Epithelial cell of esophagus (primary cell): ENCODE measurements at places on chromosomes 12 and 14.

DNA sequence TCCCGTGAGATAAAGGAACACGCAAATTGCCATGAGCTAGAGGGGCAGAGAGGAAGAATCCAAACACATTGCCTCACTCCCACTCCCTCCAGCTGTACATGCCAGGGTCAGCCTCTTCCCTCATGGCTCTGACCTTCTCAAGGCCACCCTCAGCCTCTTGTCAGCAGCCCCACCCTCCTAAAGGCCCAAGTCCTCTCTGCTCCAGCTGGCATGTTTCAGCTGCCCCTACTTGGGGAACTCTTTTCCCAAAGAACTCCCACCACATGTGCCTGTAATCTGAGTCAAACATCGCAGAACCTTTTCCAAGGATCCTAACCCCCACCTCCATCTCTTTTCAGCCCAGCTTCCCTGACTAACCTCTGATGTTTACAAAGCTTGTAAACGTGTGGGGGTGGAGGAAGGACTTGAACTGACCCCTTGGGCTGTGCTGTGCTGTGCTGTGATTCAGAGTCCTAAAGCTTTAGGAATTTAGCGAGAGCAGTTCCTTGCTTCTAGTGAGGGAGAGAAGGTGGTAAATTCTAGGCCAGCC, 7.3 kb upstream of the CACNB3 start:
- peak; percentile 68 for DNase-seq

DNA sequence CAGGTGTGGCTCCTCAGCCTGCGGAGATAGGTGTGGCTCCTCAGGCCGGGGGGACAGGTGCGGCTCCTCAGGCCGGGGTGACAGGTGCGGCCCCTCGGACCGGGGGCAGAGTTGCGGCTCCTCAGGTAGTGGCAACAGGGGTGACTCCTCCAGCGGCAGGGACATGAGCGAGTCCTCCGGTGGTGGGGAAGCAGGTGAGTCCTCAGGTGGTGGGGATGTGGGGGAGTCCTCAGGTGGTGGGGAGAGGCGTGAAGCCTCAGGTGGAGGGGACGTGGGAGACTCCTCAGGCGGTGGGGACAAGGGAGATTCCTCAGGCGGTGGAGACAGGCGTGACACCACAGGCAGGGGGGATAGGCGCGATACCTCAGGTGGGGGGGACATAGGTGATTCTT, 9.2 kb downstream of the KMT2D start:
- no peak for DNase-seq

DNA sequence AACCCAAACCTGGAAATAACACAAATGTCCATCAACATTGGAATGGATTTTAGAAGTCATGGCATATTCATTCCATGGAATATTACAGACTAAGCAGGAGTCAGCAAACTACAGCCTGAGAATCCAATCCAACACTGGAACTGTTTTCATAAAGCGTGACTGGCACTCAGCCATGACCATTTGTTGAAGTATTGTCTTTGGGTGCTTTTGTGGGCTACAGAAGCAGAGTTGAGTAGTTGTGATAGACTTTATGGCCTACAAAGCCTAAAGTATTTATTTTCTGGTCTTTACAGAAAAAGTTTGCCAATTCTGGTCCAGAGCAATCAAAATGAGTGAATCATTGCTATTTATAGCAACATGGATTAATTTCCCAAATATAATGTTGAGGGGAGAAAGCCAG, 34.5 kb upstream of the FRS2 start:
- no peak for DNase-seq

- DNase-seq = no peak
These were observed 49.2 kb downstream of the GALNT4 start for GRCh38 chr12:89475203-89475990.

- peak; percentile 28 for DNase-seq
These were observed 617 bp upstream of the MGP start for GRCh38 chr12:14886271-14886670.

GRCh38 chr12:127245009-127245408, 1022.0 kb upstream of the TMEM132C start:
- peak; percentile 30 for DNase-seq

GRCh38 chr14:100275214-100275613, 31.0 kb downstream of the SLC25A29 start:
- DNase-seq = no peak

GRCh38 chr12:104608998-104609397, 152.2 kb downstream of the CHST11 start:
- DNase-seq = no peak

GRCh38 chr14:77889971-77890442, 90.1 kb downstream of the ADCK1 start:
- DNase-seq = peak; percentile 89

DNA sequence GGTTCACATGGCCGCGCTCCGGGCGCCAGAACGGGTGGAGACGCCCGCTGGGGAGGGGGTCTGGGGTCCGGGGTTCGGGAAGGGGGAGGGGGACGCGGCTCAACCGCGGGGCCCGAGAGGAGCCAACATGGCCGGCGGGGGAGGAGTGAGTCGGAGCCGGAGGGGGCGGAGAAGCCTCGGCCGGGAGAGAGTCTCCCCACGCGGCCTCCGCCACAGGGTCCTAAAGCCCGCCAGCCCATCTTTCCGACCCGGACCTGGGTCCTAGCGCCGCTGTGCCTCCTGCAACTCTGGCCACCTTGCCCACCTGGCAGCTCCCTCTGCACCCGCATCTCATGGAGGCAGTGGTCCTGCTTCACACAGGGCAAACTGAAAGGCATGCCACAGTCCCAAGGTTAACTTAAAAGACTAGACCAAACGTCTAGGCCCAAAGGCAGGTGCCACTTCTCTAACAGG, at the start of gene BAZ2A:
BAZ2A (minus strand) TSS at position 147 of the 453 bp plus-strand sequence. CDS start 12,796 bp downstream, outside the sequence.
- DNase-seq = peak; percentile 85

- DNase-seq = no peak
These were observed 157.6 kb downstream of the AACS start for GRCh38 chr12:125222876-125223275.

DNA sequence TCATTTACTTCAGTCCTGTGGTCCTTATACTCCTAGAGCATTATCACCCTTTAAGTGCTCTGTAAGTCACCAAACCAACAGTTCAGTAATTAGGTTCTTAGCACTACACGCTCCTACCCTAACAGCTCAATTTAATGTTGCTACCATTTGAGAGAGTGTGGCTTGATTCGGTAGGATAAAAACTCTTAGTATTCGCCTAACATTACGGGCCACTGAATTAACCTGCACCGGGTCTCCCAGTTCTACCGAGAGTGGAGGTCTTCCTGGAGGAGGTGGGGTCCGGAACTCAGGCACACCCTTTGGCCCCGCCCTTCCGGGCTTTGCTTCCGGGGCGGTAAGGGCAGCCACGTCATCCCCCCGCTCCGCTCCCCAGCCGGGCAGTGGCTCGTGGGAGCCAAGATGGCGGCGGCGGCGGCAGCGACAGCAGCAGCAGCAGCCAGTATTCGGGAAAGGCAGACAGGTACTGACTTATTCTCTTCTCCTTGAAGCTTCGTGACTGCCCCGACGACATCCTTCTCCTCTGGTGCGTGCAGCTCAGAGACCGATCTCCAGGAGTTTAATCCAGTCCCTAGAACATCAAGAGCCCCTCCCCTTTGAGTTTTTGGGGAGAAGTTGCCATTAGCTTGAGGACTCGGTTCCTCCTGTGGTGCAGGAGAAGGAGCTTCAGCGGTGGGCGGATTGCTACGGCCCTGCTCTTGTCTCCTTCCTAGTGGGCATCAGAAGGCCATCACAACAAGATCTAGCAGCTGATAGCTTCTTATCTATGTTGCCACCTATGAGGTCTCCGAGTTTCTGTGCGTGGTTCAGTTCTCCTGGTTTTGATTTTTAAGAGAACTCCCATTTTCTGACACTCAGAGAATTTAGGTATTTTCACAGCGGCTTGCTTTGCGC, at the start of gene SCFD1:
SCFD1 (plus strand) TSS at position 380 of the 891 bp plus-strand sequence; CDS start at position 400, 20 bp downstream.
- peak; percentile 91 for DNase-seq

GRCh38 chr12:48199774-48200221, 3.3 kb downstream of the OR10AD1 start:
- no peak for DNase-seq

- no peak for DNase-seq
These were observed at the start of gene SCNN1A for GRCh38 chr12:6375269-6376078. SCNN1A (minus strand) TSS chr12:6375563; CDS start chr12:6374783, 780 bp downstream.

GRCh38 chr12:46207644-46208043, 61.2 kb downstream of the SLC38A1 start:
- DNase-seq = no peak

DNA sequence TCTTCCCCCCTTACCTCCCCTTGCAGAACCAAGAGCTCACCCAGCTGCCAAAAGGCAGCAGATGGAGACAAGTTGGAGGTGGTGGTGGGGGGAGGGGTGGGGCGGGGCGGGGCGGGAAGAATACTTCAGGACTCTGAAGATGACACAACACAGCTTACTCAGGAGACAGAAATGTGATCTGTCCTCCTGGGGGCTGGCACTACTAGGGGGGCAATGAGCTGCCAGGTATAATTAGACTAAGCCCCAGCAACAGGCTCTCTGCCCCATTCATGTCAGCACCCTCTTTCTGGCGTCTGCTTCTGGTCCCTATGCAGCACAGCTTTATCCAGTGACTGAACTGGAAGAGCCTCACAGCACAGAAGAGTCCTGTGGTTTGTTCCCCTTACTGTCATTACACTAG, 407.0 kb downstream of the MED13L start:
- peak; percentile 2 for DNase-seq

DNA sequence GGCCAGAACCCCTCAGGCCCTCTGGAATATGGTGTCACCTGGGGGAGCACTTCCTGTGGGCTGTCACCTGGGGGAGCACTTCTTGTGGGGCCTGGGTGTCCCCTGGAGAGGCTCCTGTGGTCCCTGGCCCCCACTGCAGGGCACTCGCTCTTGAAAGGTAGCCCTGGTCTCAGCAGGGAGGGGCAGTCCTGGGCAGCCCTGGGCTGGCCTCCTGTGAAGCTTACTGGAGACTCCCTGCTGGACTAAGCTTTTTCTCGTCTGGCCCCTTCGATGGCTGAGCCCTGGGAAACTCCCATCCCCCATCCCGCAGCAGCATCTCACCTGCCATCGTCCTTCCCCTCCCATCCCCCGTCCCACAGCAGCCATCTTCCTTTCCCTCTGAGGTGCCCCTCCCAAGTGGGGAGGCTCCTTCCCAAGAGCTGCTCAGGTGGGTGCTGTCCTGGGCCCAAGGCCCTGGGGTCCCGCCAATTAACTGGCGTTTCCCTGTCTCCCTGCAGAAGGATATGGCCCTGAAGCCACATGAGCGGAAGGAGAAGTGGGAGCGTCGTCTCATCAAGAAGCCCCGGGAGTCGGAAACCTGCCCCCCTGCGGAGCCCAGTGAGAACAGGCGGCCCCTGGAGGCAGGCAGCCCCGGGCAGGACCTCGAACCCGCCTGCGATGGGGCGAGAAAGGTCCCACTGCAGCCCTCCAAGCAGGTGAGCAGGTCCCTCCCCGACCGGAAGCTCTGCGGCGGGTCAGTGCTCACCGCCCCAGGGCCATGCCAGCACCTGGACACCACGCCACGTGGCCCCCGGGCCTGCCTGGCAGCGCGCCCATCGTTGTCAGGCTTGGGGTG, 17.9 kb downstream of the FBRSL1 start:
- DNase-seq = no peak

GRCh38 chr12:3045494-3045893, 31.7 kb upstream of the TSPAN9 start:
- DNase-seq = no peak
